ENCODE measurements at places on chromosomes 16 and 17. TPM values are rescaled to one million over a fixed set of nuclear protein-coding genes. Genes with fewer than 3 reads are reported as not detected.

Gene STUB1
- 131 TPM for total RNA-seq

Gene CCDC102A
- 9.4 TPM for total RNA-seq

Gene CDRT15
- not detected for total RNA-seq

Gene TP53TG3B
- total RNA-seq: not detected

Gene MYCBPAP
- total RNA-seq: 0.46 TPM

Gene LAT
- total RNA-seq: 0.18 TPM

Gene PRR15L
- total RNA-seq: not detected

Gene ADAP2
- 0.11 TPM for total RNA-seq

All from pulmonary artery endothelial cell (primary cell).